Type B pancreatic cell (in vitro differentiated cells): ENCODE measurements at places on chromosomes 3 and 15.

DNA sequence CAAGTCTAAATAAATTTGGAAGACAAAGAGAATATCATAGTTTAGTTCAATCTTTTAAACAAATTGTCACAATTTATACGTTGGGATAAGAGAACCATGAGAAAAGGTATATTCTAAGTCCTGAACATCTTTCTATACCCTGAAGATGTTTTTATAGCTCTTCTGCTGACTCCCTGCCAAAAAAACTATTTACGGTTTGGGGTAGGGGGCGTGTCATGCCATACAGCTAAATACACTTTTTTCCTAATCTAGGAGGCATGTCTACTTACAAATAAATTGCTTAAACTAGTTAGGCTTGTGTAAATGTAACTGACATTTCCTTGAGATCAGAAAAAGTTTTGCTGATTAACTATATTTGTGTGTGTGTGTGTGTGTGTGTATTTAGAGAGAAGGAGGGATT lies 163.3 kb downstream of the PGPEP1L start:
- H3K4me1 ChIP-seq: peaks cover 49% of the 10 kb centered on the region
- H3K36me3 ChIP-seq: no peaks in the 10 kb centered on the region
- H3K27ac ChIP-seq: no peak overlapping the region
- no peak overlapping the region for H3K4me3 ChIP-seq
- no peaks in the 10 kb centered on the region for H3K27me3 ChIP-seq

DNA sequence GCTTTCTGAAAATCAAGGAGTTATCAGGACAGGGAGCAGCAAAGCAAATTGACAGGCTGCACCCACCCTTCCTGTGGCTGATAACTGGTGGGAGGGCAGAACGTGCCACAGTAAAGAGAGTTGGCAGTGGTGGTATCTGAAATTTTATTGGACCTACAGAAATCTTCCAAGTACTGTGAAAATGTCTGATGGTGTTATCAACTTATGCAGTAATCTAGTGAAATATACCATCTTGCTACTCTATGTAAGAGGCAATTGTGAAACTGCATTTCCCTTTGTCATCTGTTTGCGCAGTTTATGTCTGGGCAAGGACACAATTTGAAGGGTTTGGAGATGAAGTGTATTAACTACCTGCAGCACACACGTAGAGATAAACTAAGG lies 1.5 kb downstream of the PLCL2 start:
- peak overlapping the region; percentile 87 for H3K27ac ChIP-seq
- no peak for DNase-seq
- H3K4me3 ChIP-seq: peak overlapping the region; percentile 95

DNA sequence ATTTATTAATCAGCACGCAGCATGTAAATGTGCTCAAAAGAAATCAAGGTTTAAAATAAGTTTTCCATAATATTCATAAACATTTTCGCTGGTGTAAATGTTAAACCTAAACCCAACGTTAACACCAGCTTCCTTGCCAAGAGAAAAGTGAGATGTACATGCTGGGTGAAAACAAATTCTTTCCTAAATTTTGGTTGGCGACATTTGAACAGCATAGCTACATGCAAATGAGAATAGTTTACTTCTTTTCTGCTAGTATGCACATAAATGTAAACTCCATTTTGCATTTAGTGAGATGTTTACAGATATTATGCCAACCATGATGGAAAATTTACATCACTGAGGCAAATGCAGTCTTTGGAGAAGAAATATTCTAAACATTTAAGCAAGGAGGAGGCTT lies 182.2 kb downstream of the GAP43 start:
- H3K4me3 ChIP-seq: no peak overlapping the region
- no peaks in the 10 kb centered on the region for H3K27me3 ChIP-seq
- no peak overlapping the region for H3K27ac ChIP-seq

DNA sequence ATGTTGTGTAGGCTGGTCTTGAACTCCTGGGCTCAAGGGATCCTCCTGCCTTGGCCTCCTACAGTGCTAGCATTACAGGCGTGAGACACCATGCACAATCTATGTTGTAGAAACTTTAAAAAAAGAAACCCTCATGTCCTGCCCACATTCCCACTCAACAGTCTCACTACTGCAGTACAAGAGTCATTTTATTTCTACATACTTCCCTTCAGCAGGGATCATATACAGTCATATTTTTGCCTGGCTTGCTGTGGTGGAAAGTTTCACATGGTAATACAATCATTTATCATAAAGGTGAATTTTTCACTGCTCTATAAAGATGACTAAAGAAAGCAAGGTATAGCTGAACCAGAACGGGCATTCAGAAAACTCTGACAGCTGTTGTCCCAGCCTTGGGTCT lies 53.8 kb upstream of the PIK3CB start:
- no peaks in the 10 kb centered on the region for H3K4me1 ChIP-seq
- H3K27me3 ChIP-seq: no peaks in the 10 kb centered on the region
- DNase-seq: no peak
- no peak overlapping the region for H3K4me3 ChIP-seq
- H3K27ac ChIP-seq: no peak overlapping the region
- no peaks in the 10 kb centered on the region for H3K36me3 ChIP-seq

DNA sequence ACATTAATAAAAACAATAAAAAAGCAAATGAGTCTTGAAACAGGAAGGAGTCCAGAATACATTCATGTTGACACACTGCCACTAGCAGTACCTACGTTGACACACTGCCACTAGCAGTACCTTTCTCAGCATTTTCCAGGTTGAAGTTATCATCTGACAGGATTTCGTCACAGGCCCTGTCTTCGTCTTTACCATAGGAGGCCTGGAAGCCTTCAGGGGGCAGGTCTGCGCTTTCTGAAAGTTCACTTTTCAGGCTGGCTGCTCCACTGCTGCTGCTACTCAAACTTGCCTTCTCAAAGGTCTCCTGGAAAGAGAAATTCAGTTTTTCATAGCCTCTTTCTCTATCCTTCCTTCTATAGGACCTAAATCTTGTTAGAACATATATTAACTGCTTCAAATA lies 194.7 kb downstream of the NEK10 start:
- DNase-seq: no peak
- no peak overlapping the region for H3K27ac ChIP-seq
- H3K27me3 ChIP-seq: no peaks in the 10 kb centered on the region
- no peak overlapping the region for H3K4me3 ChIP-seq
- H3K36me3 ChIP-seq: no peaks in the 10 kb centered on the region
- H3K4me1 ChIP-seq: no peaks in the 10 kb centered on the region

GRCh38 chr3:111976254-111976653 lies 2.6 kb upstream of the ABHD10 start:
- no peak overlapping the region for H3K4me3 ChIP-seq
- H3K36me3 ChIP-seq: peaks cover 3% of the 10 kb centered on the region
- H3K27ac ChIP-seq: no peak overlapping the region
- H3K27me3 ChIP-seq: no peaks in the 10 kb centered on the region
- DNase-seq: no peak

DNA sequence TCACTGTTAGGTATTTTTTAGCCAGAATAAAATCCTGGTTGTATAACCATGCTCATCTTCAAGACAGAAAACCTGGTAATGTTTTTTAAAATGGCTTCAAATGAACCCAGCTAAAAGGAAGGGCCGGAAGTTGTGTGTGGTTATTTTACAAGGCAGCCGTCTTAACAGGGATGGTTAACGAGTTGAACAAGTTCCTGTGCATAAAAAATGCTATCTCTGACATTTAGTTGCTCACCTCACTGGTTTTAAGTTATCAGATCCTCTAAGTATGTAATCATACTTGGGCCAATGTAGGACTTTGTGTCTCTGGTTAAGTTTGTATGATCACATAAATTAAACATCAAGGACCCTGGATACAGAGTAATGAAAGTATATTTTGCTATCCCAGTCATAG lies 2.1 kb downstream of the ATP11B start:
- DNase-seq: no peak
- no peaks in the 10 kb centered on the region for H3K36me3 ChIP-seq
- peaks cover 3% of the 10 kb centered on the region for H3K27me3 ChIP-seq
- peak overlapping the region; percentile 94 for H3K4me3 ChIP-seq
- peak overlapping the region; percentile 95 for H3K27ac ChIP-seq

GRCh38 chr3:148931574-148931973 lies 59.8 kb upstream of the GYG1 start:
- peaks cover 13% of the 10 kb centered on the region for H3K27me3 ChIP-seq
- DNase-seq: no peak
- no peak overlapping the region for H3K4me3 ChIP-seq
- H3K4me1 ChIP-seq: no peaks in the 10 kb centered on the region

DNA sequence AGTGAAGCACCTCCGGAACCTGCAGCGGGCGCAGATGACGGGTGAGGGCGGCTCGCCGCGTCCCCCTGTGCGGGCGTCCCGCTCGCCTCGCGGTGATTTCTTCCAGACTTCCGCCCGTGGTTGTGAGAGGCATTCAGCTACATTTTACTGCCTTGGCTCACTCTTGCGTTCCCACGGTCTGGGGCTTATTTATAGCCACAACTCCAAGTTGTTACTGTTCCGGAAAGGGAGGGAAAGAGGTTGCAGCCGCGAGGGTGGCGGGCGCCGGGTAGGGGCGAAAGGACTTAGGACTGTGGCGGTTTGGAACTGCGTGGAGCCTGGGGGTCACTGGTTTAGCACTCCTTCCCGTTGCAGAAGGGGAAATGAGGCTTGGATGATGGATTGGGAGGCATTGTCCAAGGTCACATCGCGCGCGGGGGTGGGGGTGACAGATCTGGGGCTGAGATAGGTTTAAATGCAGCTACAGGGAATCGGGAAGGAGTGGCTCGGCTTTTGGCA lies 1.1 kb downstream of the HES1 start:
- DNase-seq: peak; percentile 80
- H3K4me1 ChIP-seq: peaks cover 38% of the 10 kb centered on the region
- H3K27me3 ChIP-seq: peaks cover 7% of the 10 kb centered on the region

GRCh38 chr3:121477589-121477988 lies 68.2 kb downstream of the POLQ start:
- no peak overlapping the region for H3K27ac ChIP-seq
- no peaks in the 10 kb centered on the region for H3K27me3 ChIP-seq
- no peak for DNase-seq
- H3K36me3 ChIP-seq: peaks cover 19% of the 10 kb centered on the region

DNA sequence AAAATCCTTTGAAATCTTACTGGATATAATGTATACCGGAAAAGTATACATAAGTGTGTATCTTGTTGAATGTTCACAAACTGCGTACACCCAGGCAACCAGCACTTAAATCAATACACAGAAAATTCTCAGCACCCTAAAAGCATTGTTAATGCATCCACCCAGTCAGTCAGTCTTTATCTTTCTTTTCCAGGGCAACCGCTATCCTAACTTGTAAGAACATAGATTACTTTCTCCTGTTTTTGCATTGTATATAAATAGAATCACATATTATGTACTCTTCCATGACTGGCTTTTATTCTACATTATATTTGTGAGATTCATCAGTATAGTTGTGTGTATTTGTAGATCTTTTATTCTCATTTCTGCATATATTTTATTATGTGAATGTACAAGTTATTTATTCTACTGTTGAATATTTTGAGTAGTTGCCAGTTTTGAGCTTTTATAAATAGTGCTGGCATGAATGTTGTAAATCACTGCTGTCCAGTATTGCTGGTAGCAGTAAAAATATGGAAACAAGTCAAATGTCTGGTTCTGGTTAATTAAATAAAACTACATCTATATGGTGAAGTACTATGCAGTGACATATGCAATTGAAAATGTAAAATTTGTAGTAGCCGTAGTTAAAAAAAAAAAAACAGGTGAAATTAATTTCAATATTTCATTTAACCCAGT lies 62.1 kb downstream of the PDCD6IP start:
- peaks cover 30% of the 10 kb centered on the region for H3K36me3 ChIP-seq
- no peak overlapping the region for H3K27ac ChIP-seq
- peaks cover 7% of the 10 kb centered on the region for H3K4me1 ChIP-seq
- H3K4me3 ChIP-seq: no peak overlapping the region

- peaks cover 19% of the 10 kb centered on the region for H3K4me1 ChIP-seq
- H3K36me3 ChIP-seq: peaks cover 3% of the 10 kb centered on the region
- H3K4me3 ChIP-seq: no peak overlapping the region
- no peaks in the 10 kb centered on the region for H3K27me3 ChIP-seq
Observed at GRCh38 chr3:56960234-56960917, 100.1 kb upstream of the SPATA12 start.

DNA sequence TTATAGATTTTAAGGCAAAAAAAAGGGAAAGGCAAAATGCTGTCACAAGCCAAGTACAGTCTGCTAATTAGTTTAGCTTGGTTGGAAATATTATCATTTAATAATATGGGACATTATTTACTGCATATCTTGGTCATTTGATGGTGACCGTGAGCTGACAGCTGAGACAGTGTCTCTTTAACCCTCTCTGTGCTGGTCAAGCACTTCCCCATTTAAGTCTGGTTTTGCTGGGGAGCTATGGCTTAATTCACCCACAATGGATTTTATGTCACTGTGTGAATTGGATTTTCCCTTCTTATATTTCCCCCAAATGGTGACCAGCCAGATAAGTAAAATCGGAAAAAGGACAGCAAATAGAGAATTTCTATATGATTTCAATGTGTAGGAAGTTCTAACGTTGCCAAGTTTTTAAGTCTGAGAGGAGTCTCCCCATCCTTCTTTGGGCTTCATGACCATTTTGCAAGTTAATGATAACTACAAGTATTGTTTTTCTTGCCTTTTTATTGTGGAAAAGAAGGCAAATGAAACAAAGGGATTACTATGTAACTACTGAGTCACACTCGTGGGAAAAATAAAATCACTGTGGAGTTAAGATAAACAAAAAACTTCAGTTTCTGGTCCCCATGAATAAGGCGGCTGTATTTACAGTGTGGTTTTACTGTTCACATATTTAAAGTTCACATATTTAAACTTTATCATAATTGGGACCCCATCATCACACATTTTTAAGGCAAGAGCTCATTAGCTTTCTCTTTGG lies 373.5 kb downstream of the NR2F2 start:
- no peak overlapping the region for H3K27ac ChIP-seq
- H3K4me1 ChIP-seq: peaks cover 26% of the 10 kb centered on the region
- no peaks in the 10 kb centered on the region for H3K36me3 ChIP-seq
- no peak for DNase-seq

DNA sequence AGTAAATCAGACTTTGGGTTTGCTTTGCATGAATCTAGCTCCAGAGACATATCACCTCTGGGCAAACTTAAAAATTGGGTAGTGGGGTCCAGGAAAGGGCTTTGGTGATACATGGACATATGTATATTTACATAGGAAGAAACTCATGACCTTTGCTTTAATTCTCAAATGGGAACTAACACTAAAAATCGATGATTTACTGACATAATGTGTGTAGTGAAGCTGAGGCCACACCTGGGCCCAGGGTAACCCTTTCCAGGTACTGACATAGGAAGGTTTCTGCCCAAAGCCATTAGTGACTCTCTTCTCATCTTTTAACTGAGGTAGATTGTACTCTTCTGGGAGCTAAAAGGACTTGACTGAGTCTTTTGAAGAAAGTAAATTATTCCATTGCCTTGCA lies 411.2 kb upstream of the TBL1XR1 start:
- no peak overlapping the region for H3K27ac ChIP-seq
- H3K27me3 ChIP-seq: no peaks in the 10 kb centered on the region
- H3K4me1 ChIP-seq: peaks cover 61% of the 10 kb centered on the region
- no peak overlapping the region for H3K4me3 ChIP-seq

- peak overlapping the region; percentile 99 for H3K27ac ChIP-seq
- peaks cover 28% of the 10 kb centered on the region for H3K36me3 ChIP-seq
- peak overlapping the region; percentile 80 for H3K4me3 ChIP-seq
- DNase-seq: no peak
Observed at GRCh38 chr15:74642734-74643664, 27.4 kb downstream of the CLK3 start.

GRCh38 chr15:74490339-74490689 lies 29.4 kb upstream of the UBL7 start:
- no peak for DNase-seq
- H3K36me3 ChIP-seq: peaks cover 4% of the 10 kb centered on the region
- no peak overlapping the region for H3K27ac ChIP-seq
- no peaks in the 10 kb centered on the region for H3K4me1 ChIP-seq
- H3K27me3 ChIP-seq: no peaks in the 10 kb centered on the region

GRCh38 chr15:82081914-82082762 lies 36.3 kb upstream of the MEX3B start:
- H3K4me1 ChIP-seq: no peaks in the 10 kb centered on the region
- no peak overlapping the region for H3K4me3 ChIP-seq
- no peak for DNase-seq
- peaks cover 2% of the 10 kb centered on the region for H3K27me3 ChIP-seq
- no peaks in the 10 kb centered on the region for H3K36me3 ChIP-seq
